ENCODE measurements at places on chromosomes 5 and 9.

DNA sequence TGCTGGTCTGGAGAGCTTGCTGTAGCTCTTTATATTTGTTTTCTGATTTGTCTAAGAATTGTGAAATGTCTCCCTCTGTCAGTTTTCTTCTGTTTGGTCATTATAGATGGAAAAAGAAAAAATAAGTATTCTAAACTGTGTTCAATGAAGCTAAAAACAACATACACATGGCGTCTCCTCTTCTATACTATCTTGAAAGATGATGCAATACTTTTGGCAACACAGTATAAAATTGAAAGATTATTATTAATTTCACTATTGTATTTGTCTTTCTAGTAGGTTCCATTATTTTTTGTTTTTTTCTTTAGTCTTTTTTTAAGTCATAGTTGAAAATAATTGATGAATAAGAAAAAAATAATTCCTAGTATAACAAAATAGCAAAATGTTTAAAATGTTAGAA, 22.5 kb downstream of the CCDC192 start:
- no peak for DNase-seq

DNA sequence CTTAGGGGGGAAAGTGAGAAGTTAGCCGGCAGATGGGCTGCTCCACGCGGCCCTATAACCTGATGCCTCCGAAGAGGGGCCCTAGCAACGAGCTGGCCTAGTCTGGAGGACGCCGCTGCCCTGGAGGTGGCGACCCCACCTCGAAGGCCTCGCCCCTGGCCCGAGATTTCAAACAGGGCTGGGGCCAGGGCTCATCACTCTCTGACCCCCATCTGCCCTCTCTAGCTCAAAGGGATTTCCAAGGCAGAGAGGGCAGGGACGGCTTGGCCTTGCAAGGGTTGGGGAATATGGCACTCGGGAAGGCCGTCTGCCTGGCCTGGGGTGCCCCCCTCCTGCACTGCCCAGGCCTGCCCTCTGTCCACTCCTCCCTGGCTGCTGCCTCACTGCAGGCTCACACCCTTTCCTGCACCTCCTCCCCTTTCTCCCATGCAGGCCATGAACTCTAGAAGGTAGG, 25.5 kb upstream of the TIFAB start:
- DNase-seq, result no peak

- DNase-seq, result no peak
Observed at GRCh38 chr9:120463765-120464164, 116.2 kb downstream of the CDK5RAP2 start.

DNA sequence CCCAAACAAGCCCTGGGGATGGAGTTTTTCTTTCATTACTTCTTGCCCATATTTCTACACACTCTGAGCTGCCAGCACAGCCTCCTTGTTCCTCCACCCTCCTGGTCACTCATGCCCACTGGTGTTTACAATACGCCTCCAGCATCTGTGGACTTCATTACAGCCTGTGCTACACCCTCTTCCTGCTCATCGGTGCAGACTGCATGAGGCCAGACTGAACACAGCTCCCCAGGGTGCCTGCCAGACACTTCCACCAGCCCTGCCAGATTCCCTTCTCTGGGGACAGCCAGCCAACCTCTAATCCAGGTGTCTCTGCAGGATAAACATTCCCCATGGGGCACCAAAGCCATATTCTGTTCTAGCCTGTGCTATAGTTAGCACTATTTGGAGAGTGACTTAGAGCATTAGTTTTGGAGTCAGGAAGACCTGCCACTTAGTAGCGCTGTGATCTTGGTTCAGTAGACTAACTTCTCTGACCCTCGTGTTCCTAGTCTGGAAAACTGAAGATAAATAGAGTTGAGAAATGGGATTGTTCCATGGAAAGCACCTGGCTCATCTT, 163.8 kb upstream of the KLF4 start:
- no peak for DNase-seq

- no peak for DNase-seq
Observed at GRCh38 chr9:92740446-92740961, 24.1 kb downstream of the BICD2 start.

DNA sequence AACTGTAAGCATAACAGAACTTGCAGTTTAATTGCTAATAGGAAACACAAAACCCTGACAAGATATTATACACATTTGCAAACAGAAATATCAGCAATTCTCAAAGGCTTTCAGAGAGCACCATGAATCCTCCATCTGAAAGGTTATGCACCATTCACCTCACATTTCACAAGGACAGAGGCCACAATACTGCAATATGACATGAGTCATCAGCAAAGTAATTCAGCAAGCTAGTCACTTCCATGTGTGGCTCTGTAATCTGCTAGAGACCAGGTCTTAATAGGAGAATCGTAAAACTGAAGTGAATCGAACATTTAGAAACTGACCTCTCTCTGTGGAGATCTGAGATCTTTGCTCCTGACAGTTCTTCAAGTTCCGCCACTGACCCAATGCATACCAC, 28.3 kb downstream of the IARS1 start:
- DNase-seq, result no peak

DNA sequence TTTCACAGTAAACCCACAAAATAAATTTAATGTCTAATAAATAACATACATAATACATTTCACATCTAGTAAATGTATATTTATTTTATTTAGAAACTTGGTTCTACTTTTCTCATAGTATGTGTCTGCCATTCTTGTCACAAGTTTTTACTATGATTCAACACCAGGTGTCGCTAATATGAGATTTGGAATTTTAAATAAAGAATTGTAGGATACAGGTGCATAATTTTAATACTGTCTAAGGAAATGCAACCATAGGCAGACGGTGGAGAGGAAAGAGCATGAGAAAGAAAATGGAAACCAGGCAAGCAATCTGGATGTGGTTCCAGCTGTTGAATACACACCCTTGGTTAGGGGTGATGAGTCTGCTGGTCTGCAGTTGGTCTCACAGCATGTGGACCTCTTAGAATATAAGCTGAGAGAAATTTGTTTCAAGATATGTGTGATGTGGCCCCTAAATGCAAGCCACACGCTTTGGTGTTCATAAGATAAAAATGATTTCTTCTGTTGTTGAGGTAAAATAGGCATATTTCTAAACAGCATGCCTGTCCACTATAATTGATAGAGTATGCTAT, 114.7 kb upstream of the TXNDC8 start:
- peak; percentile 6 for DNase-seq

DNA sequence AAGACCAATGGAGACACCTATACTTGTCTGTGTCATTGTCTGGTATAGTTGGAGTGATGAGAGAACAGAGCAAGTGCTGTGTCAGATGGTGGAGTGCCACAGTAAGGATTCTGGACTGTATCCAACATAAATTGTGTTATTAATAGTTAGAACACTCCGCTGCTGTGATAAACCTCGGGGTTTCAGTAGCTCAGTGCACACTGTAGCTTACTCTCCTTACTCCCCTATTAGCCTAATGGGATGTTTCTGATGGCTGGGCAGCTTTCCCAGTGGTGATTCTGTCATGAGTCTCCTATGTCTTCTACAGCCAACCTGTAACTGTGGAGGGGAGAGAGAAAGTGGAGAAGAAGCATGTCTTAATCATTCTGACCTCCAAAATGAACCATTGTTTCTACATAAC, 127.6 kb upstream of the PTCH1 start:
- DNase-seq, result no peak

DNA sequence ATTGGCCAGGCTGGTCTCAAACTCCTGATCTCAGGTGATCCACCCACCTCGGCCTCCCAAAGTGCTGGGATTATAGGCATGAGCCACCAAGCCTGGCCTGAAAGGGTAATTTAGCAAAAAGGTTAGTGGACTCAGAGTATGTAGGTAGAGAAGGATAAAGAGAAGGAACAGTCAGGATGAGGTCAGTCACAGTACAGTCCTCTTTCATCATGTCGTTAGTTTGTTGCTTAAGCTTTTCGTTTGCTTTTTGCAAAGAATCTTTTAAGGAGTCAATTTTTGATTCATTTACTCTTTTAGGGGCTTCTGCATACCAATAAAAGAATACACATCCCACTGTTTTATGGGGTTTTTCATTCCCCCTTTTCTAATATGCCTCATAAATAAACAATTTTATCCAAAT, 17.8 kb upstream of the GBGT1 start:
- no peak for DNase-seq

DNA sequence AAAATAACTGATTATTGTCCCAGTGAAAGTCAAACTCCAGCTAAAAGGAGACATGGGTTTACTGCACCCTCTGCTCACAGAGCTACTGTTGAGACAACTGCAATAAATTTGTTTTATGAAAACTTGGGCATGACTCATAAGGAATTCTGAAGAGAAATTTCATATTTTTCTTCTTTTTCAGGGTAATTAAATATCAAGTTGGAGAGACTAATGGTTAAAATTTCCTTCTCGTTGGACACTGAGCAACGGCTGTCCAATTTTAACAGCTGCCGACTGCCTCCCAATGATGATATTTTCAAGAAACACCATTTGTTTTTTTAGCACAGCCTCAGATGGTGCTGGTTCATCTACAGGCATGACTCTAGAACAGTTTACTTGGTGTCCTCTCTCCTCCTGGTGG, 259.2 kb upstream of the RGMB start:
- no peak for DNase-seq

DNA sequence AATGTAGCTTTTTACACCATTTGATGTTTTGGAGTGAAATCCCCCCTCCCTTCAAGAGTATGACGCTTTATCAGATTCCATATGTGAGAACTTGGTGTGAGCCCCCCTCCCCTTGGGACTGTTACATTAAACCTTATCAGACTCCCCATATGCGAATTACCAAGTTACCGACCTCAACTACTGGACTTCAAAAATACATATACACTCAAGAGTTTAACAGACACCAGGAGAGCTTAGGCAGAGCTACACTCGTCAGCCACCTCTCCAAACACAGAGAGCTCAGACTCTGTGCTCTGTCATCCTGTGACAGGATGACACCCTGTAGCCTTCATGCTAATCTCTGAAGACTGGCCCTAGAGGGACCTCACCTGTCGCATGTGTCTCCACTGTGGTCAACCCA, 50.2 kb downstream of the FAM114A2 start:
- DNase-seq, result no peak

- DNase-seq, result no peak
Observed at GRCh38 chr5:68467794-68468193, 252.2 kb downstream of the PIK3R1 start.

DNA sequence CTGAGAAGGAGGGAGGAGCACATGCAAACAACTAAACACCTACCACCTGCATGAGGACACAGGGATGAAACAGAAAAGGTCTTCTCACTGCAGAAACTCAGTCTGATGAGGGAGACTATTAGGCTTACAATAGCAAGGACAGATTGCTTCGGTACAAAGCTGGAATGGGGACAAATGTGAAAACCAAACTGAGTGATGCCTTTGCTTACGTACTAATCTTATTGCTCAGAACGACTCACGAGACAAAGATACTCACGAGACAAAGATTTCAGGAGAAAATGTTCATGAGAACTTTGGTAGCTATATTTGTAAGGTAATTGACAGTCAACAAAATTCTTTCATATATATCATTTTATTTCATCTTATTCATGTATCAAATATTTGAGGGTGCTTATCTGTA, 71.9 kb upstream of the TAF1L start:
- DNase-seq, result no peak

DNA sequence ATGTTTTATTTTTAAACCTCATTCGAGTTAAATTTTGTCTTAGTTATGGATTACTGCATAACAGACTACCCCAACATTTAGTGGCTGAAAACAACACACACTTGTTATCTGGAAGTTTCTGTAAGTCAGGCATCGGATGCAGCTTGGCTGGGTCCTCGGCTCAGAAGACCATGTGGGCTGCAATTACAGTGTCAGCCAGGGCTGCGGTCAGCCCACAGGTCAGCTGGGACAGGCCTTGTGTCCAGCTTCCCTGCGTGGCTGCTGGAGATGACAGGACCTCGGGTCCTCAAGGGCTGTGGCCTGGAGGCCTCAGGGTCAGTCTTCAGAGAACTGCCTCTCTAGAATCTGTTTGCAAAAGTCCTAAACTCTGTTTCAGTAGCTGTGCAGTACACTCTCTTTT, 219.0 kb upstream of the IRX1 start:
- DNase-seq, result no peak

GRCh38 chr5:55313870-55314617, 6.3 kb downstream of the MTREX start:
- DNase-seq, result no peak

DNA sequence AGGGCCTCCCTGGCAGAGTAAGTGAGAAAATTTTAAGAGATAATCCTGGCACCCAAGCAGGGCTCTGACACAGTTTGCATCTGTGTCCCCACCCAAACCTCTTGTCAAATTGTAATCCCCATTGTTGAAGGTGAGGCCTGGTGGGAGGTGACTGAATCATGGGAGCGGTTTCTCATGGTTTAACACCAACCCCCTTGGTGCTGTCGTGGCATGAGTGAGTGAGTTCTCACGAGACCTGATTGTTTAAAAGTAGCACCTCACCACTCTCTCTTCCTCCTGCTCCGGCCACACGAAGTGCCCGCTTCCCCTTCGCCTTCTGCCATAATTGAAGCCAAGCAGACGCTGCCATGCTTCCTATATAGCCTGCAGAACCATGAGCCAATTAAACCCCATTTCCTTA, 80.1 kb downstream of the FBXW11 start:
- DNase-seq, result peak; percentile 40

DNA sequence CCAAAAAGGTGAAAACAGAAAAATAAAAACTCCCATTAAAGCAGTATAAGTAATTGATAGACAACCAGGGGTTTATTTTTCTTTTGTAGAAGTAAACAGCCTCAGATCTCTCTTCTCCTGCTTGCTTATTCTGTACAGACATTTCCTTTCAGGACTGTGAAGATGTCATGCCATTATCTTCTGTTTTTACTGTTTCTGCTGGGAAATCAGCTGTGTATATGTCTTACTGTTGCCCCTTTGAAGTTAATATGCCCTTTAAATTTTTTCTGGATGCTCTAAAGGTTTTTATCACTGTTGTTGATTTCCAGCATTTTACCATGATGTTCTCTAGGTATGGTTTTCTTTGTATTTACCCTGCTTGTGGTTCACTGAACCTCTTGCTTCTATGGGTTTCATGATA, 199.5 kb downstream of the NXNL2 start:
- DNase-seq, result no peak

- DNase-seq, result no peak
Observed at GRCh38 chr5:171720086-171720485, 65.5 kb upstream of the SMIM23 start.

- peak; percentile 18 for DNase-seq
Observed at GRCh38 chr9:74953235-74953751, 581 bp upstream of the C9orf40 start.

DNA sequence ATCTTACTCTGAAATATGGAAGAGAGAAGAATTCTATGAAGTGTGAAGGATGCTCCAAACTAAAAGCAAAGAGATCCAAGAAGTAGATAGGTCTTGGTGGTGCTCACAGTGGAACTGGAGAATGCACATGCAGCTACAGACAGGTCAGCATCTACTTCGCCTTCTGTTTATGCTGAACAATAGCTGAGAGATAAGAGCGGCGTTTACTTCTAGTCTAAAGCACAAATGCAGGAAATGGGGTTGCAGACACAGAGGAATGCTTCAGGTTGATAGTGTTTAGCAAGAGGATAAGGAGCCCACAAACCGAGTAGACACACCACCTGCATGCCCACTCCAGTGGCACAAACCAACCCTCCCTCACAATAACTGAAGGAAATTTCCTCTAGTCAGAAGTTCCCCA, 180.0 kb upstream of the RGMB start:
- DNase-seq, result no peak
